ENCODE measurements at places on chromosomes 4 and X.

- no peak for DNase-seq
These were observed 11.8 kb downstream of the RBM47 start for GRCh38 chr4:40617872-40618271.

DNA sequence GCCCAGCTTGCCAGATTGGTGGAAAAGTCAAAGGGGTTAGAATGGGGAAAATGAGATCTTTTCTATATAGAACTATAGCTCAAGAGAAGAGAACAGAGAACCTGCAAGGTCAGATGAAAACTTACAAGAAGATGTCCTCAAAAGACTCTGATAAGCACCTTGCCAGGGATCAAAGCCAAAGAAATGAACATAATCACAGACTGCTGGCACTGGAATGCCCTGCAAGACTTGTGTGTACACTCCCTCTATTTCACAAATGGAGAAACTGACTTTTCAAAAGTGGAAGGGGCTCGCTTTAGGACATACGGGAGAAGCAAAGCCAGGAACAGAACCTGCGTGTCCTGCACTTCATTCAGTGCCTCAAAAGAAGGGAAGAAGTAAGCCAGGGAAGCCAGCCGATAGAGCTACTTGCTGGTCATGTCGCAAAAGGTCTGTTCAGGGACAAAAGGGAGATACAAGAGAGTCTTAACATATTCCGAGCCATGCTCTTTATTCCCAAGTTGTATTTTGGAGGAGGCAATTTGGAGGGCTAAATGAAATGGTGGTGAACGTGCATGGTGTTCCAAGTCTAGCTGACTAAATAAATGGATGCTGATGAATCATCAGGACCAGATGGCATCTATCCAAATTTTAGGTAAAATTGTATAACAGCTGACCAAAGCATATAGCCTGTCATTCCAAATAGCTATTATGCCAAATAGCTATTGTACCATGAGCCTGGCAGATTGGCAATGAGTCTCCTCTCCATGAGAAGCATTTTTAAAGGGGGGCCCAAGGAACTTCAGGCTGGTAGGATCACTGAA lies 175.6 kb upstream of the GPC4 start:
- no peak for DNase-seq

DNA sequence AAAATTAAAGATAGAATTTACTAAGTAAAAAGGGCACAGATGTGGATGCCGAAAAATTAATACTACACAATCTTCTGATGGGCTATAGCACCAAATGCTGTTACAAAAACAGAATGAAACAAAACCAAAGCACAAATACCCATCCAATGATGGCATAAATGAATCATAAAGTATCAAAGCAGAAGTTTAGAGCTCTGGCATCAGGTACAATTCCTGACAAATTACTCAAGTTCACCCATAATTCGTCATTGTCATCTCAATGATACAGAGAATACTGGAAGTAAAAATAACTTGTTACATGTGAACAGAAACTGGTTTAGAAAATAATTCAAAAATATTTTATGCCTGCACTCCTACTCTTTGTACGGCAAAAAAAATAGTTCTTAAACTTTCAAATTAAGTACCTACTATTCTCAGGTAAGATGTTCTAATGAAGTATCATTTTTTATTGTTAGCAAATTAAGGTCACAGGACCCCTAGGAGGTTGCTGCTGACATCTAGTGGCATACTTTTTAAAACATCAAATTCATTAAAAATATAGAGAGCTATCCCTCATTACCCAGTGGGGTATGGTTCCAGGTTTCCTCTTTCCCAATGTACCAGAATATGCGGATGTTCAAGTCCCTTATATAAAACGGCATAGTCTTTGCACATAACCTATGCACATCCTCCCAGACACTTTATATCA lies 126.1 kb downstream of the INPP4B start:
- DNase-seq = no peak

GRCh38 chr4:153502584-153502983 lies 36.4 kb downstream of the TMEM131L start:
- DNase-seq = no peak

GRCh38 chr4:112604589-112604988 lies 32.1 kb downstream of the ZGRF1 start:
- DNase-seq = no peak

DNA sequence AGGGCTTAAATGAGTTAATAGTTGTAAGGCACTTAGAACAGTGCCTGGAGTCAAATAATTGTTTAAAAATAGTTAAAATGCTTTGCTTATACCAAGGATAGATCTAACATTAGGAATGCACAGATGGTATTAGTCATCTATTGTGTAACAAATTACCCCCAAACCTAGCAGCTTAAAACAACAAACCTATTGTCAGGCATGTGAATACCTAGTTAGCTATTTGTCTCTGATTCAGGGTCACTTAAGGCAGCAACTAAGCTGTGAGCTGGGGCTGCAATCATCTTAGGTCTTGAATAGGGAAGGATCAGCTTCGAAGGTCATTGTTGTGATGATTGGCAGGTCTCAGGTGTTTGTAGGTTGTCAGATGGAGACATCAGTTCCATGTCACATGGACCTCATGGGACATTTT lies 42.4 kb upstream of the AGA start:
- no peak for DNase-seq
